A549 treated with AZD2906 at 1 μM for 4 hours (cell line): ENCODE measurements at places on chromosomes 2 and 18. TPM values are rescaled to one million over a fixed set of nuclear protein-coding genes. Genes with fewer than 3 reads are reported as not detected.

The FBXO41 gene
- 4.4 to 5.3 TPM (median 4.7 TPM) in 5 replicates for total RNA-seq

The FAM228A gene
- not detected in 5 replicates for total RNA-seq

The ABCB6 gene
- 21.3 to 30.4 TPM (median 27.3 TPM) in 5 replicates for total RNA-seq

The SLC4A5 gene
- total RNA-seq: 0.15 to 0.47 TPM (median 0.24 TPM) in 5 replicates

The ZNF385B gene
- 0.07 to 0.21 TPM (median 0.13 TPM) in 4 of 5 replicates, not detected in the other for total RNA-seq
